ENCODE measurements at places on chromosomes 2 and 18. TPM values are rescaled to one million over a fixed set of nuclear protein-coding genes. Genes with fewer than 3 reads are reported as not detected.

Gene MEX3C
- total RNA-seq, result 18.7 TPM

Gene HSPD1
- 760 TPM for total RNA-seq

Gene CTLA4
- not detected for total RNA-seq

Gene THSD7B
- not detected for total RNA-seq

Gene KLHL30
- total RNA-seq, result 0.06 TPM

Gene DYNAP
- total RNA-seq, result not detected

Gene ZEB2
- total RNA-seq, result 4.6 TPM

Gene RGPD4
- total RNA-seq, result 0.07 TPM
